ENCODE measurements at places on chromosomes 1 and 21. TPM values are rescaled to one million over a fixed set of nuclear protein-coding genes. Genes with fewer than 3 reads are reported as not detected.

GRCh38 chr1:198667807-198668206 lies 29.0 kb downstream of the PTPRC start:
- DNase-seq = no peak

- peak; percentile 10 for DNase-seq
Observed at GRCh38 chr1:163320891-163321290, 863 bp upstream of the NUF2 start.

Gene CHI3L2
- polyA plus RNA-seq = 0.24 TPM

Gene ANKRD35
- 2.7 TPM for polyA plus RNA-seq

Gene CCDC24
- 29.0 TPM for polyA plus RNA-seq

Gene LDLRAD1
- polyA plus RNA-seq = not detected

Gene SYCP1
- polyA plus RNA-seq = not detected

All from renal pelvis (tissue), 12 donors.